Ecto neural progenitor cell (in vitro differentiated cells): ENCODE measurements at places on chromosomes 6 and 20.

GRCh38 chr6:120935016-120935415 lies 399.3 kb downstream of the TBC1D32 start:
- DNase-seq = no peak

- no peak for DNase-seq
Observed at GRCh38 chr6:159758031-159759001, 3.5 kb upstream of the ACAT2 start.

DNA sequence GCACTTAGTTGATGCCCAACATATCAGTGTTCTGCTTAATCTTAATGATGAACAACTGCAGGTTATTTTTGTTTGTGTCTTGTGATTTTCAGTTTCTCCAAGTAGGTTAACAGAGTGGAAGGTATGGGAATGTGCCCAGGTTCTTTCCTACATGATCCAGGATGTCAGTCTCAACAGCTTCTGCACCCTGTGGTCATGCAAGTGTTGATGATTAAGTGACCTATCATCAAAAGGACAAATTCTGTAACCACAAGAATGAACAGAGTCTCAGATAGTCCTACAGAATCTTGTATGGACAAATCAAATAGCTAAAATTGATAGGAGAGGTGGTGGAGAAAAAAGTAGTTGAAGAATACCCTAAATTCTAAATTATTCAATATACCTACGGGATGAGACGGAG lies 26.1 kb downstream of the MAN1A1 start:
- no peak for DNase-seq

DNA sequence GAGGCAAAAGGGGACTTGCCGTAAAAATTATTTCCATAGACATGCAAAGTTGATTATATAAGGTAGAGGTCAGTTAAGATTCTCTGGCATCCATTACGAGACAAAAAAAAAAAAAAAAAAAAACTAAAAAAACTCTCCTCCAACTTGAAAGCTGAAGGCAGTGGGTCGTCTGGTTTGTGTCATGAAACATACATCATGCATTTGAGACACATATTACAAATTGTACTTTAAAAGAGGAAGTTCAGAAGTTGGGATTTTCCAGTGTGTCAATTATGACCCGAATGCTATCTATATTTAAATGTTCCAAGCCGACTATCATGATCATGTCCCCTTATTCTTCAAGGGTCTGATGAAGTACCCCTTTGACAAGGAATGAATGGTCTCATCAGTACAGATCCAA lies 125.1 kb downstream of the ZNF217 start:
- no peak for DNase-seq

- DNase-seq = no peak
Observed at GRCh38 chr6:47059216-47059885, 17.2 kb upstream of the ADGRF1 start.

DNA sequence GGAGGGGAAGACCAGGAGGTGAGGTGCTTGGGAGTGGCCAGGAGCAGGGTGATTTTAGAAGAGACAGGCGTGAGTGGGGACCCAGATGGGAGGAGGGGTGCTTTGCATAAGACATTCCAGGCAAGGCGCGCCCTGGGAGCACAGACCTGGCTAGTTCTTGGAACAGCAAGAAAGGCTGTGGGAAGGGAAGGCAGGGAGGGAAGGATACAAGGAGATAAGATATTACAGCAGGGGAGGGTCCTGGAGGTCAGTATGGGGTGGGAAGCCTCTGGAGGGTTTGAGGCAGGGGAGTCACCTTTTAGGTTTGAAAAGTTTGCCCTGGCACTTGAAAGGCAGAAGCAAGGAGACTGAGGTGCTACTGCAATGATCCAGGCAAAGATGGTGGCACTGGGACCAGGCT lies 111.8 kb downstream of the ZDHHC14 start:
- no peak for DNase-seq
